Cardiac septum (tissue), 1 donor: ENCODE measurements at places on chromosomes 4 and X.

DNA sequence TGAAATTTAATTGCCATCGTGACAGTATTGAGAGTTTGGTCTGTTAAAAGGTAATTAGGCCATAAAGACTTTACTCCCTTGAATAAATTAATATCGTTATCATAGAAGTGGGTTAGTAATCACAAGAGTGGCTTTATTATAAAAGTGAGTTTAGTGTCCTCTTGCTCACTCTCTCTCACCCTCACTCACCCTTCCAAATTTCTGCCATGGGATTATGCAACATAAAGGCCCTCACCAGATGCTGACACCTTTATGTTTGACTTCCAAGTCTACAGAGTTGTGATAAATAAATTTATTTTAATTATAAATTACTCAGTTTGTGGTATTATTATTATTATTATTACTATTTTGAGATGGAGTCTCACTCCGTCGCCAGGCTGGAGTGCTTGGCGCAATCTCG is 1070.8 kb downstream of the PCDH18 start:
- no peak for DNase-seq

GRCh38 chr4:85883180-85883579 is 408.2 kb downstream of the ARHGAP24 start:
- DNase-seq: no peak

DNA sequence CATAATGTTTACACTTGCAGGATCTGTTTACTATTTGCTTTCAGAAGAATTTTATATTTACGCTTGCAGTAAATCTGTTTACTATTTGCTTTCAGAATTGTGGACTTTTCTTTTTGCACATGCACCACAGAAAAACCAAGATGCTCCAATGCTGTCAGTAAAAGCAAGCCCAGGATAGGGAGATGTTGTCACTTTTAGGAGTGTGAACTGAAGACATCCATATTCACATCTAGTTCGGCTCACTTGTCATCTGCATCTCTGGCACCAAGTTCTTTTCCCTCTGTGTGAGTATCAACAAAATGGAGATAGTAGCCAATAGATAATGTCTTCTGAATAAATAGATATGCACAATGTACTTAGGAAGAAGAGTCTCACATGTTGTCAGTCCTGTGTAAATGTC is 109.3 kb upstream of the MXRA5 start:
- DNase-seq: no peak

DNA sequence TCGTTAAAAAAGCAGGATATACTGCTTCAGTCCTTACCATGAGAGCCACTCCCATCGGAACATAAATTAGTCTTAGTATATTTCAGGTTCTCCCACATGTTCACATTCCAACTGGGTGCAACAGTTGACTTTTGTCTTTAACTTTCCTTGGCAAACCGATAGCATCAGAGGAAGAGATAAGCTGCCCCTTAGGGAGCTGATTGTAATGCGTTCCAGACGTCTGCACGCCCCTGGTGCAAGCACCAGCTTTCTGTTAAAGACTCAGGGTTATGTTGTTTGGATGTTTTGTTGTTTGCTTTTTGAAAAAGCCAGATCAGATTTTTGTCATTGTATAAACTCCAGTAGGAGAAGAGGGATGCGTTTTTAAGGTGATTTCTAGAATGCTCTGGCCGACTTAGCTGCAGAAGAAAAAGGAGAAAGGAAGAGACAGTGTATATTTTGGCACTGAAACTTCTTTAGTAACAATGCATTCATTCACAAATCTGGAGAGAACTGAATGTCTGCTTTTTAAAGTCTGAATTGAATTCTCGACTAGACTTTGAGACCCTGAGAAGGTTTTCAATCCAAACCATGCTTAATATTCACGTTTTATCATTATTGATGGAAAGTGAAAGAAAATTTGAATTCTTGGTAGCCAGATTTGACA is 160.9 kb downstream of the CBR4 start:
- no peak for DNase-seq

- no peak for DNase-seq
These were observed 82.3 kb downstream of the ARHGAP24 start for GRCh38 chr4:85557016-85557901.

- no peak for DNase-seq
These were observed 457.1 kb upstream of the BOD1L1 start for GRCh38 chr4:14084598-14084997.

DNA sequence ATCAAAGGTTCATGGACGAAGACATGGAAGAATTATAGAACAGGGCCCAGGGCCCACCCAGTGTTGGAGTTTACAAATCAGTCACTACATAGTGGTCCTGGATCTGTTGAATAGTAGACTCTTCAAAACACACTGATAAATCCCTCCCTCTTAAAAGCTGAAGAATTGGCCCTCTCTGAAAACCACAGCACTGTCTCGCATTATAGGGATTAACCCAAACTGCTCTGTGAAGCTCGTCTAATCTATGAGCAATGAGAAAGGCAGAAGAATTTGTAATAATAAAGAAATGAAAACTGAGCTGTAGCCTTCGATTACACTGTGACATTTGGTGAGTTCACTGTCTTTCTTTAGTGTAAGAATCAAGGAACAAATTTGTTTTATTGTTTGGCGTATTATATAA is 92.5 kb upstream of the ZFP42 start:
- DNase-seq: no peak

DNA sequence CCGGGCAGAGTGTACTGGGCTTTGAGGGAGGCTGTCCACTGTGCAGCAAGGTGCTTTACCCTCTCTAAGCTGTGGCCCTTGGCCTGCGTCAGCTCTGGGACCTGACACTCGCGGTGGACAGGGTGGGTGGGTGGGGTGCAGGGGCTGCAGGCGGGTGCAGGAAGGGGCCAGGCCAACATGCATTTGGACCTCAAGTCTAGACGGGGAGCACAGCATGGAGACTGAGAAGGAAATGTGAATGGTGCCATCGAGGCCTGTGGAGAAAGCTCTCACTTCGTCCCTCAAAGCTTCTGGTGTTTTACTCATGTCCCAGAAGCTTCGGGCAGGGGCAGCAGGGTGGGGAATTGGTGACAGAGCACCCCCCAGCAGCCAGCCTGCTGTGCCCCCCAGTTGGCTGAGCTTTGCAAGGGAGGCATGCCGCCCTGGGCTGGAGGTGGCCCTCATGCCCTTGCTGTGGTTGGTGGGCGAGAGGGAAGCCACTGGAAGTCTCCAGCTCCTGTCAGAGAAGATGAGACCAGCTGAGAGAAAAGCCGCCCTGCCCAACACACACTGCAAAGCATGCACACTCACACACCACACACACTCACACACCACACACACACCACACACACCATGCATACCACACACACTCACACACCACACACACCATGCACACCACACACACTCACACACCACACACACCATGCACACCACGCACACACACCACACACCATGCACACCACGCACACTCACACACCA is 12.3 kb downstream of the PNMA6E start:
- DNase-seq: no peak

DNA sequence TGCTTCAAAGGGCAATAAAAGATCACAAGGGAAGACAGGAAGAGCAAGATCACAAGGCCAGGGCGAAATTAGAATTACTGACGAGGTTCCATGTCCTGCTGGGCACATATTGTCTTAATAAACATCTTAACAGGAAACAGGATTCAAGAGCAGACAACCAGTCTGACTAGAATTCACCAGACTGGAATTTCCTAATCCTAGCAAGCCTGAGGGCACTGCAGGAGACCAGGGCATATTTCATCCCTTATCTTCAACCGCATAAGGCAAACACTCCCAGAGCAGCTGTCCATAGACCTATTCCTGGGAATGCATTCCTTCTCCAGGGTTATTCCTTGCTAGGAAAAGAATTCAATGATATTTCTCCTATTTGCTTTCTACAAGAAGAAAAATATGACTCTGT is 12.4 kb upstream of the TDO2 start:
- DNase-seq: no peak

GRCh38 chr4:123043013-123043412 is 120.6 kb upstream of the NUDT6 start:
- no peak for DNase-seq

- peak; percentile 79 for DNase-seq
These were observed 41.0 kb upstream of the PDLIM5 start for GRCh38 chr4:94410678-94411206.

GRCh38 chrX:18146009-18146408 is 74.7 kb downstream of the BEND2 start:
- DNase-seq: no peak

- DNase-seq: no peak
These were observed 9.3 kb downstream of the CETN2 start for GRCh38 chrX:152821145-152821765.

DNA sequence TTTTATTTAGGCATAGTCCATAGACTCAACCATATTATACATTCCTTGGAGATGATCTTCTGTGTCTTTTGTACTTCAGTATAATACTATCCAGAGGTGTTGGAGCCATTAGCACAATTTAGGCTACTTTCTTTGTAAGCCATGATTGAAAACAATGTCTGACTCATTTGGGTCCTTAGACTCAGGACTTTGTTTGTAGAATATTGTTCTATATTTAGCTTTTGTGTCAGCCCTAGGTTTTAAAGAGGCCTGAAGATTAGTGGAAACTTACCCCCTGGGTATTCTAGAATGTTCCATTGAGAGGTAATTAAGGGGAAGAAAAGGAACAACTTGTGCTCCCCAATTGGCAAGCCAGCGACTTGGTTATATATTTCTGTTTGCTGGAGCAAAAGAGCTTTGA is 145.2 kb upstream of the SCML1 start:
- DNase-seq: no peak

GRCh38 chrX:17820100-17820499 is 41.0 kb downstream of the RAI2 start:
- no peak for DNase-seq

DNA sequence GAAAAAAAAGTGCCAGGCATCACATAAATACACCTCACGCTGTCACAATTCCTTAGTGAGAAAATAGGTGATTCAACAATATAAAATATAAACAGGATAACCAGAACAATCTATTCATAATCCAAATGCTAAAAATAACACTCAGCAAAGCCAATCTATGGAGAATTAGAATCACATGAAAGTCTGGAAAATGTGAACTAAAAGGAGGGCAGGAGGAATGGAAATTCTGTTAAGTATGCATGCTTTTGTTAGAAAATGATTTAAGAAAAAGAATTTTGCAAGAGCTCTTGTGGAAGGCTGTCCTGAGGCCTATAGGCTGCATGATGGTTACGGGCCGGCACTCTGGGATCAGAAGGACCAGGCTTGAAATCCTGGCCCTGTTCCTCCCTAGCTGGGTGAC is 70.6 kb upstream of the PROM1 start:
- no peak for DNase-seq

DNA sequence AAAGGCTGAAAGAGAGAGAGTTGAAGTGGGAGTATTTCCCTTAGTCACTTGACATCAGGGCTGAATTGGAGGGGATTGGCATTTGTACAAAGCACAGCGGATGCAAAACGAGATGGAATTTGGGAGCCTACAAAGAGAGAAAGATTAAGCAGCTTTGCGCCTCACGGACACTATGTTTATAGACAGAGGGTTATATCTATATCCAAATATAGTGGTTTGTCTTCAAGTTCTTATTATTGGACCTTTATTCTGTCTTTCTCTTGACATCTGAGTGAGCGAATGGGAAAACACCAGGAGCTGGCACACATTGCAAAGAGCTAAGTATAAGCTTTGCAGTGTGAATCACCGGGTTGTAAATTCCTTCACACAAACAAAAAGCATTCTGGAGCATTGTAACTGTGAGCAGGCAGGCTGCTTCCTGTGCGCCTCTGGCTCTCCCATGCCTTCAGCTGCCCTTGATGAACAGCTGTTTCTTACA is 500.2 kb downstream of the STIM2 start:
- DNase-seq: no peak

GRCh38 chr4:109614015-109614414 is 54.0 kb downstream of the MCUB start:
- no peak for DNase-seq

DNA sequence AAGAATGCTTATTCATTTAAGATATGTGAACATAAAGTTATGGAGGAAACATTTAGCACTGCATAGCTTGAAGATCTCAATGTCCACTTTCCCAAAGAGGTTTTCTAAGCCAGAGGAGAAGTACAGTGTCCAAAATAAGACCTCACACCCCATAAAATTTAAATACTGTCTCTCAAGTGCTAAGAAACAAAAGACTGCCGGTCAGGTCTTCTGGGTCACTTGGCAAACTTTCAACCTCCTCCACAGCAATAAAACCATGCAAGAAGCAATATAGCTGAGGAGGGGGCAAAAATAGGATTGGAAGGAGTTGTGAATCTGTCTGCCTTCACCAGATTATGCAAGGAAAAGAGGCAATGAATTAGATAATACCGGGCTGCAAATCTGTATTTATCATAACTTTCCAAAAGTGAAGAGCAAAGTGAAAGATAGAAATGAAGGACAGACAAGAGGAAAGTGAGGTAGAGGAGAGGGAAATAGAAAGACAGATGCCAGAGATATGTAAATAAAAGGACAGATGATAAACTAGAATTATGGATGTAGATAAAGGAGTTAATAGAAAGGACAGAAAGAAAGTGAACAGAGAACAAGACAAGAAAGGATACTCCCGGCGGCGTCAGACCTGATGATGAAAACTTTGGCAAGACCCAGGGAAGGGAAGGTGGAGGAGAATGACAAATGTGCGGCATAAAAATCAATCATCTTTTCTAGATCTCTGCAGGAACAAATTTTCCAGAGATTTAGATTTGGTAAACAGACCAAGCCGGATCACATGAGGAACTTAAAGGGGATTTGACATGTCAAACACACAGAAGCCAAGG is 152.7 kb upstream of the FAM241A start:
- no peak for DNase-seq

GRCh38 chr4:102524691-102525090 is 23.5 kb downstream of the NFKB1 start:
- DNase-seq: no peak

- DNase-seq: no peak
These were observed 460.3 kb downstream of the GPAT3 start for GRCh38 chr4:83996254-83996653.

GRCh38 chr4:11589676-11590075 is 161.0 kb upstream of the HS3ST1 start:
- DNase-seq: no peak

GRCh38 chrX:79146640-79147390 is 2.3 kb downstream of the GPR174 start:
- DNase-seq: no peak

DNA sequence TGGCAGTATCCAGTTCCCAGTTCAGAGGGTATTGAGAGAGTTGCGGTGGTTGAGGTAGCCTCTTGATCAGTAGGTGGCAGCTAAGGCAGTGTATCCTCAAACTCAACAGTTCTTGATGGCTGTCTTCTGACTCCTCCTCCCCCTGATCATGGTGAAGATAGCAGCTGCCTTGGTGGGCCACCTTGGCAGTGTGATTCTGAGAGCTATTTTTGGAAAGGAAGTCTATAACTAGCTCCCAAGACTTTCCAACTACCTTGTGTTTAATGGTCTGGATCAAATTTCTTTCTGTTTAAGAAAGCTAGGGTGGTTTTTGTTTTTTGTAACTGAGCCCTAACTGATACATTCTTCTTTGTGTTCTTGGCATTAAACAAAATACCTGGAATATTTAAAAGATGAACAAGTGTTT is 10.5 kb upstream of the TBC1D19 start:
- DNase-seq: no peak
